ENCODE measurements at places on chromosomes 7 and 10. TPM values are rescaled to one million over a fixed set of nuclear protein-coding genes. Genes with fewer than 3 reads are reported as not detected.

DNA sequence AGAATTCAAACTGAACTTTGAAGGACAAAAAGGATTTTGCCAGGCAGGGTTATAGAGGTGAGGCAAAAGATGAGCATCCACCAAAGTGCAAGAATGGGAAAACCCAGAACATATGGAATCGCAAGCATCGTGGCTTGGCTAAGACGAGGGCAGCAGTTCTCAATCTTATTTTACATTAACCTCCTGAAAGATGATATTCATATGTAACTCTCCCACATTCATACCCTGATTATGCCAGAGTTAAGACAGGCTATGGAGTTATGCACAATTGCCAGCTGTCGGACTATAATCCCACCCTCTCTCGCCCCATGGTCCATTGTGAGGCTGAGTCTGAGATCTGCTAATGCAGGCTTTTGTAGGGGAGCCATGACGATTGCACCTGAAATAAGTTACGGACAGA is 21.2 kb upstream of the ASAH2 start:
- DNase-seq = no peak

GRCh38 chr10:114376523-114376922 is 27.8 kb downstream of the AFAP1L2 start:
- no peak for DNase-seq

DNA sequence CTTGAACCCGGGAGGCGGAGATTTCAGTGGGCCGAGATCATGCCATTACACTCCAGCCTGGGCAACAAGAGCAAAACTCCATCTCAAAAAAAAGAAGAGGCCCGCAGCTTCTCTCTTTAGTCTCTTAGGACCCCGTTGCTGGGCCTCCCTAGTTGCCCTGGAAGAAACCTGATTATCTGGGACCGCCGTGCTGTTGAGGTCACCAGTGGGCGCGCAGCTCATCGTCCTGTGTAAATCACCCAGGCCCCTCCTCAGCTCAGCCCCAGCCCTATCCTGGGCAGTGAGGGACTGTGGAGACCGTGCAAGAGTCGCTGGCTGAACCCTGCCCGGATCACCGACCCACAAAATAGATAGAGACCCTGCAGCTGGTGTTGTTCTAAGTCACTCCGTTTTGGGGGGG is 85.0 kb downstream of the UNCX start:
- DNase-seq = no peak

GRCh38 chr7:68015978-68016532 is 1019.4 kb downstream of the TYW1 start:
- no peak for DNase-seq

GRCh38 chr10:61398366-61399129 is 54.6 kb downstream of the TMEM26 start:
- DNase-seq = no peak

- peak; percentile 93 for DNase-seq
Measured at GRCh38 chr10:69092959-69093850, 5.3 kb downstream of the SRGN start.

- peak; percentile 66 for DNase-seq
Measured at GRCh38 chr7:74256491-74257408, 2.6 kb upstream of the RFC2 start.

- no peak for DNase-seq
Measured at GRCh38 chr7:150982351-150982750, 4.2 kb upstream of the KCNH2 start.

DNA sequence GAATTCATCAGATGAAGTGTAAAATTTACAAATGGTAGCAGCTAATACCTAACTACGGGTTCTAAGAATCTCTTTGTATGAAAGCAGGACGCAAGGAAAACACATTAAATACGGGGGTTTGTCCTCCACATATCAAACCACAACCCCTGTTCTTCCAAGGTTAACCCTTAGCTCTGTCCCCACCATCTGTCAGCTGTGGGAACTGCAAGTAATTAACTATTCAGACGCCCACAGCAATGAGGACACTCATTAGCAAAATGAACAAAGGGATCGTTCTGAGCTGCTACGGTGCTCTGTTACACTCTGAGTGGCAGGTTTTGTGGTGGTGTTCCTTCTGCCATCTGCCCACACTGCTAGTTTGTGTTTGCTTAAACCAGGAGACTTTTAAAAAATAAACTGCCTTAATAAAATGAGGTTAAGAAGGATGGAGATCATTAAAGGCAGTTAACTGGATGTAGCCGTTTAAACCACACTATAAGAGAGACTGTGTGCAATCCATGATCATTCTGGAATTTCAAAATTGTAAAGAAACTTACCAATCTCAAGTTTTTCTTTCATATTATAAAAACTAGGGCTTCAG is 51.4 kb downstream of the C10orf67 start:
- peak; percentile 16 for DNase-seq

The FRMPD2 gene
- not detected for total RNA-seq

The MEIG1 gene
- 0.26 TPM for total RNA-seq

The PLAC9 gene
- total RNA-seq = 16.7 TPM

The RARRES2 gene
- total RNA-seq = 174 TPM

All from fibroblast of lung (primary cell).